ENCODE measurements at places on chromosomes 12 and 14.

- DNase-seq, result no peak
Observed at GRCh38 chr14:80485764-80486163, 274.5 kb upstream of the DIO2 start.

- peak; percentile 25 for DNase-seq
Observed at GRCh38 chr12:50647479-50647878, 116.4 kb upstream of the ATF1 start.

DNA sequence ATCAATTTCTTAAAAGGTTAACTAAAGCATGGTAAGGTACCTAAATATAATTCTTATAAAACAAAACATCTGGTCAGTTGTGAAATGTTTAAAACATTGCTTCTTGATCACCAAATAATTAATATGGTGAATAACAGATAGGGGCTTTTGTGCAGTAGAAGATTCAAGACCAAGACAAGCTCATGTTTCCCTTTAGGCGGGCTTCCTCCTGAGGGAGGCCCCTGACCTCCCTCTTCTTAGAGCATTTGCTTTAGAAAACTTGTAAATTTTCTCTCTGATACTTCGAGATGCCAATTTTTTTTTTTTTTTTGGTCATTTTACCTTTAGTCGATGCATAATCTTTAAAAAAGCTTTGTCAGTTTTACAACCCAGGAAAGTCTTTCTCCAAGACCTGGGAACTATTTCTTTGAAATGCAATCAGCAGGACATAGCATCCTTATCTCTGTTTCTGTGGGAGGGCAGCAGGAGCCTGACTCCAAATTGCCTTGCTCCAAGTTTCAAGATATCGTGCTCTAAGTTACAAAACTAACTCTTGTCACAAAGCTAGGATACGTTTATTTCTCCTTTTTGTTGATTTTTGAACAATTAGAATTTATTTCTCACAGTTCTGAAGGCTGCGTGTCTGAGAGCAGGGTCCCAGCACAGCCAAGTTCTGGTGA is 66.6 kb upstream of the BICD1 start:
- no peak for DNase-seq

DNA sequence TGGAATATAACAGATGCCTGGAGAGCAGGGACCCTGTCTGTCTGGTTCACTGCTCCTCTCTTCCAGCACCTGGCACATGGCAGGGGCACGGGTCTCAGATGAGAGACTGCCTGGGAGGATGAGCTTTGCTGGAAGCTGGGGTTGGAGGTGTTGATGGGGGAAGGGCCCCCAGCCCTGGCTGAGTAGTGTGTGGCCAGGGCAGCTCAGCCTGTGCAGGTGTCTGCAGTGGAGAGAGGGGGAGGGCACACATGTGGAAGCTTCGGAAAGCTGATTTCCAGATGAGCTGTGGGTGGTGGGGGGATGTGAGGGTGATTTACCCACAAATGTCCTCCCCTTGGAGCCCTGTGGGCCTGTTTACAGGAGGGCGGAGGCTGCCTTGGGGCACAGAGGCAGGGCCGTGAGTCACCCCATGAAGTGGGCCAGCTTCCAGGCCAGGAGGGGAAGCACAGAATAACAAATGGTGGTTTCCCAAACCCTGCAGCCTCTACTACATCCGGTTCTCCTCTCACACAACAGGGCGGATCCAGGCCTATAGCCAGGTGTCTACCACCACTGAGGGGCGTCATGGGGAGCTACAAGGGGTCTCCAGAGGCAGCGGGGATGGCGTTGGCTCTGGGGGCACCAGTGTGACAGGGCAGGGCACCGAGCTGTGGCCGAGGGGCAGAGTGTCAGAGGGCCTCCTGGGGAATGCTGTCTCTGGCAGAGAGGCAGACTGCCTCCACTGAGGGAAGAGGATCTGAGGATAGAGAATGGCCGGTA is 11.0 kb downstream of the KRT7 start:
- peak; percentile 90 for DNase-seq

DNA sequence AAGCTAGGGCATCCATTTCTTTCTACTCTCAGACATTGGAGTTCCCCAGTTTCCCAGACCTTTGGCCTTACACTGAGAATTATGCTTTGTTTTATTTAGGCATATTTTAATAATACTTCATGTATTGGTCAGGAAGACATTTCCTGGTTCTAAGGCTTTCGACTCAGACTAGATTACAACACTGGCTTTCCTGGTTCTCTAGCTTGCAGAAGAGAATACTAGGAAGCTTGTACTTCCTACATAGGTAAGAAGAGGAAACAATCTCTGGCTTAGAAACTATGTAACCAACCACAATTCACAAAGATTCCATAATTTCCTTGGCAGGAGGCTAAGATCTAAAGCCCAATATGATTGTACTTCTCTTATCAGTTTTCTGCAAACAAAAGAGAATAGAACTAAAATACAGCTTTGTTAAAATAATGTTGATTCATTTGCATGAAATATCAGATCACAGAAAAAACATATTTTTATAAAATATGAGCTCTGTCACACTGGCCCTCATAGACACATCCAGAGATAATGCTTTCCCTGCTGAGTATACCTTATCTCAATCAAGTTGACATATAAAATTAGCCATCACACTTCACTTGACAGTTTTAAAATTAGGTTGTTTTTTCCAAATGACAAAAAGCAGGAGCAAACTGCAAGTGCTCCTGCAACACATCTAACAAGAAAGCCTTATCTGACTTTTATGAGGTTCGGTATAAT is 30.5 kb downstream of the CLEC2D start:
- no peak for DNase-seq

DNA sequence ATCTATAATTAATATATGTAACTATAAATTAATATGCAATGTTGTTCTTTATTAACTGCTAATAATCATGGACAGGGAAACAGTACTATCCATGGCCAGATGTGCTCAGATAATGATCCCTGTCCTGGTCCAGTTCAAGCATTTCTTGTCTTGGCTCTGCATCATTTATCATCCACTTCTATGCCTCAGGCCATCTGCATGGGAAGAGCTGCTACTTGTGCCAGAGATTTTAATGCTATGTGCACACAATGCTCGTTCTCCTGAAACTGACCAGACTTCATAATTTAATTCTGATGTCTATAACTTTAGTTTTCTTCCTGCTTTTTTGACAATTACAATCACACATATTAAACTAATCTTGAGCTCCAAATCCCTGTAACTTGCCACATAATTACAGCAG is 11.2 kb upstream of the TMX1 start:
- no peak for DNase-seq

GRCh38 chr12:51980051-51980808 is 26.5 kb upstream of the TAMALIN start:
- DNase-seq, result peak; percentile 60

DNA sequence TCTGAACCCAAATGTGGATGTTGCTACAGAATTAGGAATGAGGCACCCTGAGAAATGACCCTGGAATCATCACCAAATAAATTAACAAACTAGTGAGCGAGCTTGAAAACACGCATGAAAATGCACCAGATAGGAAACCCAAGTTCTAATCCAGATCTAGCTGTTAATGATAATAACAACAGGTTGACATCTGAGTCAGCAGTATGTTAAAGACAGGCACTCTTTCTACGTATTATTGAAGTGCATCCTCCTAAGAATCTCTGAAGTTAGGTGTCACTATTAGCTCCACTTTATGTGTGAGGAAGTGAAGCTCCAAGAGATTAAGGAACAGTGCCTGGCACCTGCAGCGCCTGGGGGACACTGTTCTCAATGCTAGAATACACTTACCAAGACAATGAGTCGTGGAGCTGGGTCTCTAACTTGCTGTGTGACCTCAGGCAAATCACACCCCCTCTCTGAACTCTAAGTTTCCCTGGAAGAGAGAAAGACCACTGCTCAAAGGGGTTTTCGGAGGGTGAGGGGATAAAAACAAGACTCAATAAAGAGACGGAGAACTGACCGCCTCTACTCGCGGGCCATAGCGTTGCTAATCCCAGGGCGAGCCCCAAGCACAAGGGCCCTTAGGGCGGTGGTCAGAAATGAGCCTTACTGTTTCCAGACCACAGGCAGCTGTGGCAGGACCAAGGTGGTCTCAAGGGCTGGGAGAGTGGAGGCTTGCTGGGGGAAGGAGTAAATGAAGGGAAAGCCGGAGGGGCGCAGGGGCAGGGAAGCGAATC is 2.1 kb downstream of the SLC6A12 start:
- no peak for DNase-seq

GRCh38 chr12:92162079-92162478 is 16.4 kb upstream of the BTG1 start:
- no peak for DNase-seq

- no peak for DNase-seq
Observed at GRCh38 chr12:48104531-48104930, 1.3 kb downstream of the SENP1 start.

DNA sequence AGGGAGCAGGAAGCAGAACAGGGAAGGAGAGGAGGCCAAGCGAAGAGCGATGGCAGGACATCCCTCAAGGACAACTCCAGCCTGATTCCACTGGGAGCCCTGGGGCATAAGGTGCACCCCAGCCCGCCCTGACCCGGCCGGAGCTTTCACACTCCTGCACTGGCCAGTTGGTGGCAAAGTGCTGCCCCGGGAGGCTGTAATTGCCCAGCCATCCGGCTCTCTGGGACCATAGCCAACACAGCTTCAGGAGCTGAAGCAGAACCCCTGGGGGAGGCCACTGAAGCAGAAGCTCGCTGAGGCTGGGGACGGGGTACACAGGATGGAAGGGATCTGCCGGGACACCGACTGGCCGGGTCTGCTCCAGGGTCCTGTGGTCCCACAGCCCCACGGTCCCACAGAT is 41.9 kb upstream of the BEGAIN start:
- no peak for DNase-seq

DNA sequence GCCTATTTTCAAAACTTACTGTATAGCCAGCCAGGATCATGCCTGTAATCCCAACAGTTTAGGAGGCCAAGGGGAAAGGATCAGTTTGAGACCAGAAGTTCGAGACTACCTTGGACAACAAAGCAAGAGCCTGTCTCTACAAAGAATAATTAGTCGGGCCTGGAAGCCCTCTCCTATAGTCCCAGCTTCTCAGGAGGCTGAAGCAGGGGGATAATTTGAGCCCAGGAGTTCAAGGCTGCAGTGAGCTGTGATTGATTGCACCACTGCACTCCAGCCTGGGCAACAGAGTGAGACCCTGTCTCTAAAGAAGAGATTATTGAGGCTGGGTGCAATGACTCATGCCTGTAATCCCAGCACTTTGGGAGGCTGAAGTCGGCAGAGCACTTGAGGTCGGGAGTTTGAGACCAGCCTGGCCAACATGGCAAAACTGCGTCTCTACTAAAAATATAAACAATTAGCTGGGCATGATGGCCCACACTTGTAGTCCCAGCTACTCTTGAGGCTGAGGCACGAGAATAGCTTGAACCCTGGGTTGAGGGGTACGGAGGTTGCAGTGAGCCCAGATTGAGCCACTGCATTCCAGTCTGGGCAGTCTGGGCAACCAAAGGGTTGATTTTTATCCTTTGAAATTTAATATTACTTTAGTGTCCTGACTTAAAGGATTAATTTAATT is 14.1 kb downstream of the EID3 start:
- DNase-seq, result no peak

DNA sequence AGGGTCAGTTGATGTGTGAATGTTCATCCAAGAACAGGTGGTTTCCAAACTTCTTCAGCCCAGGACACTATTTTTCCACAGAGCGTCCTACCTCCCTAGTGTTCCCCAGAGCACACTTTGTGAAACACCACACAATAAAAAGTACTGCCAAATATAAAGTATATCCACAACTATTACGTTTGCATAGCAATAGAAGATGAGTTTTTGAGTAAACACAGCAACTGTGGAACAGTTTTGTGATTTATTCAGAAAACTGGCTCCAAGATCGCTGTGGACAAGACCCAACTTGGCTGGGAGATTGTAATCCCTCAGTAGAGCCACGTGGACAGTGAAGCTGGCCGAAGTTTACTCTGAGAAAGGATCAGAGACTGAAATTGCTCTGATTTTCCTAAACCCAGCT is 14.5 kb upstream of the MAP1LC3B2 start:
- no peak for DNase-seq

GRCh38 chr14:95500201-95500681 is 16.2 kb downstream of the SYNE3 start:
- DNase-seq, result no peak

GRCh38 chr14:23558346-23559009 is 2.4 kb downstream of the THTPA start:
- DNase-seq, result no peak

GRCh38 chr12:111298582-111299436 is 70.1 kb downstream of the PHETA1 start:
- peak; percentile 43 for DNase-seq

GRCh38 chr12:8866429-8866828 is 44.0 kb downstream of the A2ML1 start:
- no peak for DNase-seq

- DNase-seq, result peak; percentile 99
Observed at GRCh38 chr12:122946690-122947341, 19.4 kb downstream of the ABCB9 start.

DNA sequence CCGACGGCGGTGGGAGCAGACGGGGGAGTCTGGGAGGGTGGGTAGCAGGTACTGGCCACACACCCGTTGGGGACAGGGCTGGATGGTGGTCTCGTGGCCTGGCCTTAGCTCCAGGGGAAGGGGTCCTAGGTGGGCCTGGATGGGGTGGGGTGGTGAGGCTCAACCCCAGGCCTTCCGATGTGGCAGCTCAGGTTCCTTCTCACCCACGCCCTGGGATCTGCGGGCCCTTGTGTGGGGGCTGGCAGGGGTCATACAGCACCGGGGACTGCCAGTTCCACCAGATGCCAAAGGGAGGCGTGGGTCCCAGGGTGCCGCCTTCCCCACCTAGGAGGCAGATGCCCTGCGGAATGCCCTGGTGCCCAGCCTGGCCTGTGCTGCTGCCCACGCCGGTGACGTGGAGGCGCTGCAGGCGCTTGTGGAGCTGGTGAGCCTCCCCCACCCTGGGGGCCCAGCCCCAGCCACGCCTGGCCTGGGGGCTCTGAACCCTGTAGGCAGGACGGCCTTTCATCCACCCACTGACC is 21.0 kb downstream of the ASPG start:
- DNase-seq, result no peak

DNA sequence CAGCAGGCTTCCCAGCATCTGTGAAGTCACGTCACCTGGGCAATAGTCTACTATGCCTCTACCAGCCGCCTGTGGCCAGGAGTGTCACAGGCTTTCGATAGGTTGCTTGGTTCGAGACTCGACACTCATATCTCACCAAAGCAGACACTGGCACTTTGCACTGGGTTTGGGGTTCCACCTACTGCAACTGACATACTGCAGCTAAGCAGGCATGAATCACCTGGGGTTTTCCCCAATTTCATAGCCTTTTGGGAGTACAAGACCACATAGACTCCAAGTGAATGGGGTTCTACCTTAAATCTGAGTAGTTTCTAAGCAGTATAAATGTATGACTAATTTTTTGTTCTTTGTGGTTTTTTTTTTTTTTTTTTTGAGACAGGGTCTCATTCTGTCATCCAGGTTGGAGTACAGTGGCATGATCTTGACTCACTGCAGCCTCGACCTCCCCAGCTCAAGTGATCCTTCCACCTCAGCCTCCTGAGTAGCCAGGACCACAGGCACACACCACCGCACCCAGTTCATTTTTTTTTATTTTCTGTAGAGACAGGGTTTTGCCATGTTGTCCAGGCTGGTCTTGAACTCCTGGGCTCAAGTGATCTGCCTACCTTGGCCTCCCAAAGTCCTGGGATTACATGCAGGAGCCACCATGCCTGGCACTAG is 32.1 kb downstream of the DMAC2L start:
- no peak for DNase-seq

Data from astrocyte of the spinal cord (primary cell).